ENCODE measurements at places on chromosomes 7 and 10.

DNA sequence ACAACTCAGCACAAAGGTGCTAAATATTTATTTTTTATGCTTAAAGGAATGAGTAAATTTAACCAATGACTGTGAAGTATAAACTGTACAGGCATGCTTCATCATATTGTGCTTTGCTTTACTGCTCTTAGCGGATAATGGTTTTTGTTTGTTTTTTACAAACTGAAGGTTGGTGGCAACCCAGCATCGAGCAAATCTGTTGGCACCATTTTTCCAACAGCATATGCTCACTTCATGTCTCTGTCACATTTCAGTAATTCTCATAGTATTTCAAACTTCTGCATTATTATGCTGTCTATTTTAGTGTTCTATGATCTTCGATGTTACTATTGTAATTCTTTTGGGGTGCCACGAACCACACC lies 22.8 kb downstream of the BRAF start:
- no peak for DNase-seq

- DNase-seq = no peak
Observed at GRCh38 chr10:133258066-133258817, 18.4 kb downstream of the ADAM8 start.

DNA sequence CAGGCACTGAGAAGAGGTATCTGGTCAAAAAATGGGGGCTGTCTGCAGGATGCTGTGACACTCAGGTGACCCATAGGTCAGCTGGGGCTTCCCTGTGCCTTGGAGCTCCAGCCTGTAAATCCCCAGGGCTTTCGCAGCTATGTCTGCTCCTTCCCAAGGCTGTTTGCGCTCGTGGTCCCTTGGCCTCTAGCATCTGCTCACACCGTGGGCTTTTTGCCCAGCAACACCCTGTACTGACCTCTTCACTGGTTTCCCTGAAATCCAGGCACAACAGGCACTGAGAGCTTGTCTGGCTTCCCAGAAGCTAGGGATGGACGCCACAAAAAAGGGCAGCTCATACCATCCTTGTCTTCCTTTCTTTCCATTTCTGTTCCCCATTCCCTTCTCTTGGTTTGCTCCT lies 280.3 kb upstream of the HABP2 start:
- DNase-seq = no peak

DNA sequence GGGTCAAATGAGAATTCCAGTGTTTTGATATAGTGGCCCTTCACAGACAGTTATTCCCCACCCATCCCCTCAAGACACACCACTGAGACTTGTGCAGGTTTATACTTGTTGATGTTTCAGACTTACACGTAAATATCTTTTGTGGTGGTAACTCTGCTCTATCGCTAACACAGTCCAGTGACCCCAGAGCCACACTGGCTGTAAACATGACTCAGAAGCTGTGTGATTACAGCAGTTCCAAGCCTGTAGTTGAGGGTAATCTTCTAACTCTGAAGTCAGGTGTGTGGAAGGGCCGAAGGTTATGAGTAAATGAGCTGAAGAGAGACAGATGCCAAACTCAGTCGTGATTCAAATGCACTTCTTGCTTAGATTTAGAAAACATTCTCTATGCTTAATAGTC lies 19.4 kb downstream of the NOBOX start:
- DNase-seq = no peak

- no peak for DNase-seq
Observed at GRCh38 chr7:116512520-116513188, 12.2 kb upstream of the CAV1 start.

DNA sequence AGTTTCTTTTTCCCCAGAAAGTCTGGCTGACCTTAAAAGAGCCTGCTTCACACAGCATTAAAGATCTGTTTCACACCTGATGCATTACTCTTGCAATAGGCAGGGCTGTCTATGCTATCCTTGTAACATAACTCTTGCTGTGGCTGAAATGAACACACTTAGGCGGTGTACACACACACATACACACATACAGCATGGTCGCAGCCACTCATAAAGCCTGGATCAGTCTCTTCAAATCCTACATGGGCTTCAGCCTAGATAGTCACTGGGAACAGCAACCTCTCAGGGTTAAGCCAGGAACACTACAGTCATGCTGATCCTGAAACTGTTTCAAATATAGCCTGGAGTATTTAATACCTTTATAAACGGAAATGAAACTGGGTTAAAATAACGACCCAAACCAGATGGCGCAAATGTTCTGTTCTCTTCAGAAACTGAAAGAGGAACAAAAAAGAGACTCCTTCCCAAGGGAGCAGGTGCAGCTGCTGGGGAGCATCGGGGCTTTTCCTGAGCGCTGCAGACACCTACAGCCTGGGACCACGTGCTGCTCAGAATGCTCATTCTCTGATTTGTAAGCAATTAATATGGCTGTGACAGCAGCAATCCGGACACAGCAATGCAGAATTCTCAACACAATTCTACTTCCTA lies 61.0 kb upstream of the SFMBT2 start:
- DNase-seq = no peak

Data from NCI-H460 (cell line).